ENCODE measurements at places on chromosomes 1 and 21.

GRCh38 chr1:39732730-39733129 is 6.0 kb upstream of the PPIE start:
- no peak for DNase-seq

DNA sequence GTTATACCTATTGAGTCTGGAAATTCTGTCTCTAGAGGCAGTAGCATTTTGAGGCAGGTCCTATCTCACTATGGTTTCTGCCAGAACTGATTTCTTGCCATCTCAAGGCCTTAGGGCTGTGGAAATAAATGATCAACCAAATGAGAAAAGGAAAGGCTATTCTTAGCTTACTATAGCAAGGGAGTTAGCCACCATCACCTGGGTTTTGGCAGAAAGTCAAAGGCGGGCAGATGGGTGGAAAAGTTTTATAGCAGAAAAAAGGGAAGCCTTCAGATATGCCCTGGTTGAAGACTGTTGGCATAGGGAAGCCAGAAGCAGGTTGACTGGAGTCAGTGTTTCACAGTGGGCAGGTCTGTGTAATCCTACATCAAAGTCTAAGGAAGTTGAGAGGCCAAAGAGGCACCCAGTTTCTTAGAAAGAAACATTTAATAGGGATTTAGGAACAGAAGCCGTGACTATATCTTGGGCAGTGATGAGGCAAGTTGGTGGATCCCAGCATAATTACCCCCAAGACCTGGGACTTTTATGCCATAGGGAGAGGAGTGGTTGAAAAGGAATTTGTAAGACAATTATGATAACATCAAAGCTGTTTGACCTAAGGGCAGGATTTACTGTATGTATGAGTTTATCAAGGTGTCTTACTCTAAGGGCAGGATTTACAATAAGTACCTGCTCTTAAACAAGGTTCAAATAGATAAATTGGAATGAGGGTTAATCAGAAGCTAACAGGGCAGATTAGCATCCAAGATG is 29.7 kb downstream of the CTH start:
- DNase-seq, result no peak

- no peak for DNase-seq
These were observed 30.1 kb downstream of the SZT2 start for GRCh38 chr1:43419627-43420425.

GRCh38 chr1:6342056-6342455 is 51.5 kb downstream of the ACOT7 start:
- no peak for DNase-seq

DNA sequence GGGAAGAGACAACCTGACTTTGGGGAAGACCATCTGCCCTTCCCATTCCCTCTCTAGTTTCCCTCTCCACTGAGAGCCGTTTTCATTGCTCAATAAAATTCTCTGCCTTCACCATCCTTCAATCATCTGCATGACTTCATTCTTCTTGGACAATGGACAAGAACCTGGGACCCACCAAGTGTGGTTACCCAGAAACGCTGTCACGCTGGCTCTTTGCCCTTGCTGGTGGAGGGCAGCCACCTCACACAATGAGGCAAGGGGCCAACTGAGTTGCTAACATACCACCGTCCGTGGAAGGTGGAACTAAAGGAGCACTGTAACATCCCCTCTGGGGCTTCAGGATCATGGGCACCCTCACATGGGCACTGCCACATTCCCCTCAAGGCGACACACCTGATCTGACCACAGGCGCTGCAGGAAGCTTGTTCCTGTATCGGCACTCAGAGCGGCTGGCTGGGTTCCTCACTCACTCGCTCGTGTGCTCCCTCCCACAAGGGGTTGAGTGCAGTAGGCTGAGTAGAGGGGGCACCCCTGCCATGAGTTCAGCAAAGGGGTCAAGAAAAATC is 652.4 kb downstream of the PLPP3 start:
- DNase-seq, result no peak

DNA sequence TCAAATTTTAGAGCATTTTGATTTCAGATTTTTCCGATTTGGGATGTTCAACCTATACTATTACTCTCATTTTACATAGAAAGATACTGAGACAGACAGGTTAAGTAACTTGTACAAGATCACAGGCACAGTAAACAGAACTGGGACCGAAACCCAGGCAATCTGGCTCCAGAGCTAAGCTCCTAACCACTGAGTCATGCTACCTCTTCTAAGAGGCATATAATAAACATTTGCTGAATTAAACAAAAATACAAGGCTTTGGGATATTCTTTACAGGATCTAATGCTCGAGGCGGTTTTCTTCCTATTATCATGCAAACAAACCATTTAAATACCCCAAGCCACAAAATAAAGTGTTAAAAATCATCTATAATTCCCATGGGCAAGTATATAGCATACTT is 50.3 kb downstream of the MCOLN2 start:
- DNase-seq, result no peak

DNA sequence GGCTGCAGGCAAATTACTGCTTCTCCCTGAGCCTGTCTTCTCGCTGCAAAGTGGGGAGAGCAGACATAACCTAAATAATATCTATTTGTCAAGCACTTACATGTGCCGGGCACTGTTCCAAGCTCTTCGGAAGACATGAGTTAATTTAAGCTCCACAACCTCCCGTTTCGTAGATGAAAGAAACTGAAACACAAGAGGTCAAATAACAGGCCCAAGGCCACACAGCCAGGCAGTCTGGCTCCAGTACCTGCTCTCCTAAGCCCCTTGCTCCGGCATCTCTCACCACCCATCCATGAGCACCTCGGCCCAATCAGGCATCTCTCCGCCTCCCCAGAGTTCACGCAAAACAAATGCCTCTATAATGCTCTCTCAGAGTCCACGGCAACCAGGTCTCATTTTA is 65.4 kb downstream of the TAS1R2 start:
- DNase-seq, result no peak

Measured in esophagus squamous epithelium (tissue), 5 donors.